D341Med (cell line): ENCODE measurements at places on chromosomes 4 and X.

GRCh38 chr4:5409972-5410618 is 298.3 kb downstream of the EVC2 start:
- no peak for DNase-seq

DNA sequence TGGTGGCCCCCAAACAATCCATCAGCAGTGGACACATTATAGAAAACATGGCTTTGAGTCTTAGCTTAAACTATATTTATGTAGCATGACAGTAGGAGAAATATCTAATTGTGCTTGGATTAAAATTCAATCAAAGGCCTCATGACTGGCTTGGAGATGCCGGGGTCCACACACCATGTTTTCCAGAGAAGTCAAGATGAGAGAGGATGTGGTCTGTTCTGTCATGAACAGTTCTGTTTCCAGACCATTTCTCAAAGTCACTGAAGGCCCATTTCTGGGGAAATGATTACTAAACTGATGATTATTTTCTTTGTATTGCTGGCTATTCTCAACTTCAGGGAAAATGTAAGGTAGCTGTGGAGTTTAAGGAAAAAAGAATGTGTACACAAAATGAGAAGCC is 76.3 kb downstream of the C4orf51 start:
- DNase-seq = no peak

- DNase-seq = no peak
These were observed 54.5 kb downstream of the ASB9 start for GRCh38 chrX:15215366-15215765.

GRCh38 chr4:89539797-89540711 is 232.5 kb upstream of the GPRIN3 start:
- DNase-seq = no peak

- DNase-seq = no peak
These were observed 150.4 kb downstream of the MID1 start for GRCh38 chrX:10470009-10470408.

DNA sequence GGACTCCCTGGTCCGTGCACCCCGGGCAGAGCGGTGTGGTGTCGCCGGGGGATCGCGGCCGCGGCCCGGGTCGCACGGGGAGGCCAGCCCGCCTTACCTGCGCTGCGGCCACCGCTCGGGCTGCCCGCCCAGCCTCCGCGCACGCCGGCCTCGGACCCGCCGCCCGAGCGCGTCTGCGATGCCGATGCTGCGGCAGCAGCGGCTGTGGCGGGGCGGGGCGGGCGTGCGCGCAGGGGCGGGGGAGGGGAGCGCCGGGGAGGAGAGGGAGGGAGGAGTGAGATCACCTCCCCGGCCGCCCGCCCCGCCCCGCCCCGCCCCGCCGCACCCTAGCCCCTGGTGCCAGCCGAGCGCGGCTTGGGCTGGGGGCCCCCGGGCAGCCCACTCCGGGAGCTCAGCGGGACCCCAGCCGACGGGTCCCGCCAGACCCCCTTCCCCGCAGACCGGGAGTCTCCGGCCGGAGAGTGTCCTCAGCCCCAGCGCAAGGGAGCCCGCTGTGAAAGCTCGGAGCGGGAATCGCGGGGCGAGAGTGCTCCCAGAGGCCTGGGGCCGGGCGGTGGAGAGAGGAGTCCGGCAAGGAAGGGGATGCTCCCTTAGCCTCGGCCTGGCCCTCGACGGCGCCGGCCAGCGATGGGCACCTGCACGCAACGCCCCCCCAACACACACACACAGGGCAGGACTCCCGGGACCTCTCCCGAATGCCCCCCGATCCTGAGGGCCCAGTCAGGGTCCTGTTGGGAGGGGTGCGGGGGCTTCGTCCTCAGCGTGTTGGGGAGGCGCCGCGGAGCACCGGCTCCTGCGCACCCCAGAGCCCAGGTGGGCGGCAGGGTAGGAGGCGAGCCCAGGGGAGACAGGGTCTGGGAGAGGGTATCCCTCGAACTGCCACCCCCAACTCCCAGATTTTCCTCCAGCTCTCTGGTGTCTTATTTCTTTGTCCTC is at the start of gene L1CAM:
Gene L1CAM, minus strand, starts transcription at position 206 of the 936 bp plus-strand sequence. CDS start 10,337 bp downstream, outside the sequence.
- peak; percentile 74 for DNase-seq

GRCh38 chrX:9955506-9955905 is 11.7 kb upstream of the CLDN34 start:
- no peak for DNase-seq

DNA sequence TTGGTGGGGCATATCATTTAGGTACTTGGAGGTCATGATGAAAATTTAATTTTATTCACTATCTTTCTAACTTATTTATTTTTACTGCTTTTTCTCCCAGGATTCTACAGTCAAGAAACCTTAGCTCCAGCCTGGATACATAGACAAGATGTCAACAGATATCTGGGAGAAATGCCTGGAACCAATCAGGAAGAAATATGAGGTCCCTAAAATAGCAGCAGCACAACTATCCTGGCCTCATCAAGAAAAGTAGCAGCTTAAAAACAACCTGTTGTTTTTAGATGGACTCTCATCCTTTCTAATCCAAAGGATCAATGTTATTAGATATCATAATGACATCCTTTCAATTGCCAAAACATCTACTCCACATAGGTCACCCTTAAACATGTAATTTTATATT is 54.5 kb downstream of the MAOB start:
- no peak for DNase-seq

- no peak for DNase-seq
These were observed 6.9 kb downstream of the UBA1 start for GRCh38 chrX:47200385-47201150.

GRCh38 chr4:42747971-42748370 is 91.1 kb upstream of the ATP8A1 start:
- no peak for DNase-seq

DNA sequence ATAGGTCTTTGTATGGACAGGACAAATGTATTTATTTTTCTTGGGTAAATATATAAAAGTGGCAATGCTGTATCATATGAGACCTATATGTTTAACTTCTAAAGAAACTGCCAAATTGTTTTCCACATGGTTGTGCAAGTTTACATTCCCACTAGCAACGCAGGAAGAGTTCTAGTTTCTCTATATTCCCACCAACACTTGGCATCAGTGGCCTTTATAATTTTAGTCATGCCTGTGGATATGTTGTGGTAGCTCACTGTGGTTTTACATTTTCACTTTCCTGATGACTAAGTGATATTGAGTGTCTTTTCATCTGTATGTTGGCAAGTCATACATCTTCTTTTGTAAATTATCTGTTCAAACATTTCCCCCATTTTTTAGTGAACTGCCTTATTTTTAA is 126.0 kb downstream of the EMCN start:
- no peak for DNase-seq

DNA sequence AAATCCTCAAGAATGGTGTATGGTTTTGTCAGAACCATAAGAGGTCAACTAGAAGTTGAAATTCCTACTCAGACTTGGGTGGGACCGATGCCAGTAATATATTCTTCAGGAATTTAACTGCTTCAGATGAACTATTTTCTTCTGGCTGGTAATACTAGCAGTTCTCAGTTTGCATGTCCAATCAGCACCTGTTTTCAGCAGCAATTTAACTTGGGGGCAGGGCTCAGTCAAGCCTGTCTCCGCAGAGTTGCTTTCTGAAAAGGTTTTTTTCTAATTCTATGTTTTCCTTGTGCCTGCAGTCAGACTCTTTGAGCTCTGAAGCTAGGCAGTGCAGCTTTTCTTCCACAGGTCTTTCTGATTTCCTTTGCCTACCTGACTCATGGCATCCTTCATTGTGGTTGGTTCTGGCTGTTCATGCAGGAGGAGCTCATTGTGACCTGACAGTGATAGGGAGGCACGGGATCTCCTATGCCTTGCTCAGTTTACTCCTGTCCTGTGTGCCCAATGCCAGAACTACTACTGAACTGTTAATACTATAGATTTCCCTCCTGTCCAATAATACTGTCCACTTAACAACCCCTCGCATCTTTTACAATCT is 17.3 kb upstream of the FMR1 start:
- no peak for DNase-seq

- no peak for DNase-seq
These were observed 318.6 kb downstream of the NAF1 start for GRCh38 chr4:162847945-162848549.

DNA sequence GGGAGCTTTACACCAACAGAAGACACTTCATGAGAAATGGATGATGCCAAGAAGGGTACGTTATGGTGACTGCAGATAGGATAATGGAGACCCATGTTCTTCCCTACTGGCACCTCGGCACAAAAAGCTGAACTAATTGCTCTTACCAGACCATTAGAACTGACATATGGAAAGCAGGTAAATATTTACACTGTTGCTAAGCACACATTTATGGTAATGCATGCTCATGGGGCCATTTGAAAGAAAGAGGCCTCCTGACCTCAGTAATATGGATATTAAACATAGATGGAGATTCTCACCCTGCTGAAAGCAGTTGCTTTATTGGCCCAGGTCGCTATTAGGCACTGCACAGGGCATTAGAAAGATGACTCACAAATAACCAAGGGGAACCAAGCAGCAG is 1759.6 kb downstream of the C4orf33 start:
- DNase-seq = no peak

DNA sequence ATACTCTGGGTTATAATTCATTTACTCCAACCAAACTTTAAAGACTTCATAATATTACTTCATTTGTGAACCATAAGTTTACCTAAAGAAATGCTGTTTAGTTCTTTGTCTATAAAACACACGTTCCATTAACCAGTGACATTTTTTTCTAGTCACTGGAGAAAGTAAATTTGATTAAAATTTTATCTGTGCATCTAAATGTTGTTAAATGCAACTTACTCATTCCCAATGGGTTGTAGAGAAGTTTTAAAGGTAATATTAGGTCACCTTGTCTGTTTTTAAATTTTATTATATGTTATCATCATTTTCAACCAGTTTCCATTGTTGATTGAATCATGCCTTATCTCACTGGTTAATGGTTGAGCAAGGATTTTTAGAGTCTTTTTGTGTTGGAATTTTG is 401.4 kb downstream of the CCSER1 start:
- DNase-seq = no peak

GRCh38 chr4:100311181-100311580 is 120.9 kb upstream of the DDIT4L start:
- DNase-seq = no peak

- no peak for DNase-seq
These were observed 30.9 kb downstream of the TIGD4 start for GRCh38 chr4:152748619-152749018.

GRCh38 chr4:89173336-89174090 is 62.2 kb downstream of the TIGD2 start:
- no peak for DNase-seq

DNA sequence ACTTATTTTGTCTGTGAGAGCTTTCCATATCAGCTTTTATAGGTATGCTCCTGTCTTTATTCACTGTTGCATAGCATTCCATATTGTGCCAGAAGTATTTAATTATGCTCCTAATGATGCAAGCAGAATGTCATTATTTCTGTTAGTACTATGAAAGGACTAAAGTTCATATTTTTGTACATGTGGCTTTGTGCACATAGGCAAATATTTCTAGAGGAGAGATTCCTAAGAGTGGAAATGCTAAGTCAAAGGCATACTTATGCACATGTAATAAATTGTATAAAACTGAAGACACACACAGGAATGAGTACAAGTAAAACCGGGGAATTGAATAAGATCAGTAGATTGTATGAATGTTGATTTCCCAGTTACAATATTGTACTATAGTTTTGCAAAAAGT is 1.9 kb upstream of the ASB9 start:
- no peak for DNase-seq

- DNase-seq = no peak
These were observed 371.8 kb upstream of the FTHL17 start for GRCh38 chrX:31443654-31444053.

DNA sequence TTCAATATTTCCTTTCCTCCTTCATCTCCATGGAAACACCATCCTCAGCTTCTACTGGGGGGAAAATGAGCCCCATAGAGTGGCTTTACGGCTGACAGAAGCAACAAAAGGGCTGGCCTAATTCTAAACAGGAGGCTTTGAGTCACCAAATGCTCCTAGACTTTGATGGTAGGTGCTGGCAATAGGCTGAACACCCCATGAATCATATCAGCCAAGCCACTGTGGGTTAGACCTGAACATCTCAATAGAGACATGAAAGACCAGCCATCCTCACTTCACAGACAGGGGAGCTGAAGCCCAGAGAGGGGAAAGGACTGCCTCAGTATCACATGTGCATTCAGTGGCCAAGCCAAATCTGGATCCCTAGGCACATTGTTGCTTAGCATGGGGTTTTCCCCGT is 107.6 kb downstream of the AMER1 start:
- DNase-seq = no peak

- no peak for DNase-seq
These were observed 625.6 kb upstream of the FAM241A start for GRCh38 chr4:111519683-111520082.

- peak; percentile 64 for DNase-seq
These were observed 21.8 kb downstream of the CMC4 start for GRCh38 chrX:155048977-155049619.

- DNase-seq = no peak
These were observed 112.3 kb upstream of the BCOR start for GRCh38 chrX:40209951-40210617.

DNA sequence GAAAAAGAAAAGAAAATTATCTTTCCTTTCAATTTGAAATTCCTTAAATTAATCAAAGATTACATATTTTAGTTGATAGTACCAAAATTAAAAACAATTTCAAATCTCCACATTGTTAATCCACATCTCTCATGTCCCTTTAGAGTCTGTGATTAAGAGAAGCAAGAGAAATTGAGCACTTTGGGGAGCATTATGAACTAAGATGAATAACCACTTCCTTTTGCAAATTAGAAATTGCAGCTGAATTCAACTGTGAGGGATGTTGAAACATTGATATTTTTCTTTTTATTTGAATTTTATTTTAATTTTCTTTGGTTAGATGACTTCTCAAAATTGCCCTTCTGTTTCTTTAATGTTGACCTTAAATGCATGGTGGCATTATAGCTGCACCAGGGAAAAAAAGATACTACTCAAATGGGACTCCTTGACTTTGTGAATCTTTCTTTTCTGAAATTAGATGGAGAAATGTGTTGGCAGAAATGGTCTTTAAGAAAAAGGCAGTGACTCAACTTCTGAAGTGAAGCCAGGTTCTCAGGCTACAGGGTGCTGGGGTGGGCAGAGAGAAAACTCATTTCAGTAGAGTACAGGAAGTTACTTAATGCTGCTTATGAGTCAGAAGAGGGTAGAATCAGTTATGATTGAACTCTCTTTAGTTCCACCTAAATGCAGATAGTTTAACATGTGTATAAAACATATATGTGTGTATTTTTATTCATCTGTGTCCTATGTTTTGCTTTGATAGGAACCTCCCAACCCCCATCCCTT is 92.0 kb upstream of the TNIP3 start:
- DNase-seq = no peak

- DNase-seq = no peak
These were observed 22.1 kb upstream of the RRAGB start for GRCh38 chrX:55695227-55696018.

GRCh38 chrX:14003876-14004425 is 25.7 kb downstream of the GEMIN8 start:
- DNase-seq = no peak
